Activated CD4-positive, alpha-beta T cell treated with anti-CD3 and anti-CD28 coated beads, Interleukin-2, amount 50 U/mL, for 24 hours (primary cell): ENCODE measurements at places on chromosomes 13 and 19.

DNA sequence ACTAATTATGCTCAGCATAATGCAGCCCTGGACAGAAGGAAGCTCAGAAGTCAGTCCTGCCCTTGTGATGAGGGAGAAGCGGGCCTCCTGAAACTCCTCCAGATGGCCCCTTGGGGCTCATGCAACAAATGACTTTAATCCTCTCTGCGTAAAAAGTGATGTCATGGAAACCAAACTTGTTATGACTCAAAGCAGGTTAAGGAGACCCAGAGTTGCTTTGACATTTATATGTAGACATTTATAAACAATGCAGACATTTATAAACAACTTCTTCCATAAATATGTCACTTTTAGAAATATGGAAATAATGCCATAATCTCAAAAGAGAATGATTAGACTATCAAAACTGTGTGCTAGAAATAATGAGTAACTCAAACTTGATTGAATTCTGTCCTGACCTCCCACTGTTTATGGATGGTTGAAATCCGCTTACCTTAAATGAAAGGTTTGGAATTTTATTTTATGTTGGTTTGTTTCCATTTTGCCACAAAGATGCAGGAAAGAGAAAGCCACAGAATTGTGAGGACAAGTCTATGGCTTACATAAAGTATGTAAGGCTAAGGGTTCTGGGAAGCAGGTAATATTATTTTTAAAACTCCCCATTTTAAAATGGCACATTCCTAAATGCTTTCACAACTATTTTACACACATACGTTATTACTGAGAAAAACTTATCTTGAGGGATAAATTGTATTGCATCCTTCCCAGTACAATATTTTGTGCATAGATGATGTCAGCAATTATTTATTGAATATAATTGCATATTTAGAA is 73.7 kb downstream of the CYSLTR2 start:
- no peak for DNase-seq

DNA sequence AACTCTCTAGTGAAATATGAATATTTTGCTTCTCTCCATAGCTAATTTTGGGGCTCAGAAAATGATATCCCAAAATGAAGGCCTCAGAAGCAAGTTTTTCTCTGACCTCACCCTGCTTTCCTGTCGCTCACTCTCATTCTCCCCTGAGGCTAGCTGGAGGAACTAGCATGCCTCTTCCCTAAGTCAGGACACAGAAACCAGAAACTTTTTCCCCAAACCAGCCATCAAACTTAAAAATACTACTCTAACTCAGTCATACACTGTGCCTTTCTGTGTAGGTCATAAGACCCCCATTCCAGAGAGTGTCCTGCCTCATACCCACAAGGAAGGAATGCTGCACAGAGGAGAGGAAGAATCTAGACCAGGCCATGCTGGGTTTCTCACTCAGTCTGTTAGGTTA is 329.6 kb downstream of the PCDH20 start:
- no peak for DNase-seq

- no peak for DNase-seq
Observed at GRCh38 chr13:41682001-41682400, 224.7 kb downstream of the RGCC start.

GRCh38 chr19:1309977-1310852 is 24.5 kb downstream of the EFNA2 start:
- no peak for DNase-seq

DNA sequence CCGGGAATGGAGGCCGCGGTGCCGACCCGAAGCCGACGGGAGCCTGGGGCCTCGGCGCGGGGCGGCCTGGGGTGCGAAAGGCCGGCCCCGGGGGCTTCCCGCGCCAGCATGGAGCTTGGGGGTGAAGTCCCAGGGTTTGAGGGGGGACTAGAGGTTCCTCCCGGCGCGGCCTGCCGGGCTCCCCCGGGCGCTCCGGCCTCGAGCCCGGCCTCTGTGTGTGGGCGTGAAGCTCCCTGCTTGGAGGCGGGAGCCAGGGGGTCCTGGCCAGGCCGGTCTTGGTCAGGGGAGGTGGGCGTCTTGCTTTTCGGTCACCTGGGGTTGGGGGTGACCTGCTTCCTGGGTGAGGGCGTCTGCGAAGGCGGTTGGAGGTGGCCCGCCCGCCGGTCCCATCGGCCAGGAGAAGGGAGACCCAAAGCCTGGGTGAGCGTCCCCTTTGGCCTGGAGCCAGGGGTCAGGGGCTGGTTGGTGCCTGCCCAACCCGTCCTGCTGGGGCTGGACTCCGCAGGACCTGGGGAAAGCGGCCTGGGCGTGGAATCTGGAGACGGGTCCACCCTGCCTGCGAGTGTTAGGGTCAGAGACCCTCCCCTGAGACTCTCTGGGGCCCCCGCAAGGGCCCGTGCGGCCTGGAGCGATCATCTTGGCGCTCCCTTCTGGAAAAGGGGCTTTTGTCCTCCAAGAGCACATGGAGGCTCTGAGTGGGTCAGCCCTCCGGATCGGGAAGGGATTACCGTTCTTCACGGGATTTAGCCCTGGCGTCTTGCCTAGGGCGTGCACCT is 535 bp downstream of the BSG start:
- no peak for DNase-seq

- no peak for DNase-seq
Observed at GRCh38 chr19:10398819-10399218, 4.5 kb downstream of the CDC37 start.

- no peak for DNase-seq
Observed at GRCh38 chr13:102190930-102191329, 210.9 kb downstream of the FGF14 start.

DNA sequence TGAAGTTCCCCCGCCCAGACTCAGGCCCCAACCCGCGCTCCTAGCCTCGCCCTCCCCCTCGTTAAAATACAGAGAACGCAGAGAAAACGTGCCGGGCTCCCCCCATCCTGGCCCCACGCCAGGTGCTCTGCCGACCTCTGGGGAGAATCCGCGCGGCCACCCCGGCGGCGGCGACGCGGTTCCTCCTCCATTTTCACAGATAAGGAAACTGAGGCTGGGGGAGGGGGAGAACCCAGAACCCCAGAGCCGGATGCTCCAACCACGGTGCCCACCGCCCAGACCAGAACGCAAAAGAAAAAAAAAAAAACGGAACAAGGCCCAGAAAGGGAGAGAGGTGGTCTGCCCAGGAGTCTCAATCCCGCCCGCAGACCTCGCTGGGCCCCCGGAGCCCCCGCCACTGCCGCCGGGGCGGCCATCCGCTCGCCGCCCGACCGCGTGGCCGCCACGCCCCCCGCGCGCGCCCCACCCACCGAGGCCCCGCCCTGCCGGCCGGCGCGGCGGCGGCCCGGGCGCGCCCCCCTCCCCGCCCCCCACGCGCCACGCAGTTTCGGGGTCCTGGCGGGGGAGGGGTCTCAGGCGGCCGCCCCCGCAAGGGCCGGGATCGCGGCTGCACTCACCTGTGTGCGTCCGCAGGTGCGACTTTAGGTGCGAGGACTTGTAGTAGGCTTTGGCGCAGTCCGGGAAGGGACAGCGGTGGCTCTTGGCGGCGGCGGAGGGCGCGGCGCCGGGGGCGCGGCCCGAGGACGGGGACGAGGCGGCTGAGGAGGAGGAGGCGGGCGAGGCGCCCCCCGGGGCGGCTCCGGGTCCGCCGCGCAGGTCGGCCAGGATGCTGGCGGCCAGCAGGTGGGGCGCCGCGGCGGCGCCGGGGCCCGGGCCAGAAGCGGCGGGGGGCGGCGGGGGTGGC is 703 bp downstream of the KLF16 start:
- no peak for DNase-seq

DNA sequence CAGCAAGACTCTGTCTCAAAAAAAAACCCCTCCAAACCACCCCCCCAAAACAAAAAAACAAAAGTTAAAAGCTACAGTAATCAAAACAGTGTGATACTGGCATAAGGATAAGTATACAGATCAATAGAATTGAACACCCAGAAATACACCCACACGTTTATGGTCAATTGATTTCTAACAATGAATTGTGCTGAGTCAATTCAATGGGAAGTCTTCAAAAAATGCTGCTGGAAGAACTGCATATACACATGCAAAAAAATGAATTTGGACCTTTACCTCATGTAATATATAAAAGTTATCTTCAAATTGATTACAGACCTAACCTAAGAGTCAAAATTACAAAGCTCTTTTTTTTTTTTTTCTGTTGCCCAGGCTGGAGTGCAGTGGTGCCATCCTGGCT is 19.8 kb upstream of the NAPA start:
- DNase-seq, result no peak

GRCh38 chr19:37221136-37221535 is 3.1 kb downstream of the ZNF383 start:
- DNase-seq, result no peak

DNA sequence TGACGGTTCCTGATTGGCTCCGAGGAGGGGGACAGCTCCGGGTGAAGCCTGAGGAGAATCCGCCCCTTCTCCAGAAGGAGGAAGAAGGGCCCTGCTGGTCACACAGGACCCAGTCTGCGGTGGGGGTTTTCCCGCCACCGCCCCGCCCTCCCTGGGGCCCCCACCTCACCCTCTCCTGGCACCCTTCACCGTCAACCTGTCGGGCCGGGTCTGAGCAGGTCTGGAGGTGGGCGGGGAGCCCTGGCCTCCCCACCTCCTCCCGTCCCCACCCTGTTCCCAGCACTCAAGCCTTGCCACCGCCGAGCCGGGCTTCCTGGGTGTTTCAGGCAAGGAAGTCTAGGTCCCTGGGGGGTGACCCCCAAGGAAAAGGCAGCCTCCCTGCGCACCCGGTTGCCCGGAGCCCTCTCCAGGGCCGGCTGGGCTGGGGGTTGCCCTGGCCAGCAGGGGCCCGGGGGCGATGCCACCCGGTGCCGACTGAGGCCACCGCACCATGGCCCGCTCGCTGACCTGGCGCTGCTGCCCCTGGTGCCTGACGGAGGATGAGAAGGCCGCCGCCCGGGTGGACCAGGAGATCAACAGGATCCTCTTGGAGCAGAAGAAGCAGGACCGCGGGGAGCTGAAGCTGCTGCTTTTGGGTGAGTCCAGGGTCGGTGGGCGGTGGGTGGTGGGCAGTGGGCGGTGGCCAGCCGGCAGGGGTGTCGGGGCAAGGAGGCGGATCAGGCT is at the start of gene GNA15:
TSS of gene GNA15 (plus strand) at position 73 of the 723 bp plus-strand sequence. CDS start at position 491, 418 bp downstream.
- no peak for DNase-seq

DNA sequence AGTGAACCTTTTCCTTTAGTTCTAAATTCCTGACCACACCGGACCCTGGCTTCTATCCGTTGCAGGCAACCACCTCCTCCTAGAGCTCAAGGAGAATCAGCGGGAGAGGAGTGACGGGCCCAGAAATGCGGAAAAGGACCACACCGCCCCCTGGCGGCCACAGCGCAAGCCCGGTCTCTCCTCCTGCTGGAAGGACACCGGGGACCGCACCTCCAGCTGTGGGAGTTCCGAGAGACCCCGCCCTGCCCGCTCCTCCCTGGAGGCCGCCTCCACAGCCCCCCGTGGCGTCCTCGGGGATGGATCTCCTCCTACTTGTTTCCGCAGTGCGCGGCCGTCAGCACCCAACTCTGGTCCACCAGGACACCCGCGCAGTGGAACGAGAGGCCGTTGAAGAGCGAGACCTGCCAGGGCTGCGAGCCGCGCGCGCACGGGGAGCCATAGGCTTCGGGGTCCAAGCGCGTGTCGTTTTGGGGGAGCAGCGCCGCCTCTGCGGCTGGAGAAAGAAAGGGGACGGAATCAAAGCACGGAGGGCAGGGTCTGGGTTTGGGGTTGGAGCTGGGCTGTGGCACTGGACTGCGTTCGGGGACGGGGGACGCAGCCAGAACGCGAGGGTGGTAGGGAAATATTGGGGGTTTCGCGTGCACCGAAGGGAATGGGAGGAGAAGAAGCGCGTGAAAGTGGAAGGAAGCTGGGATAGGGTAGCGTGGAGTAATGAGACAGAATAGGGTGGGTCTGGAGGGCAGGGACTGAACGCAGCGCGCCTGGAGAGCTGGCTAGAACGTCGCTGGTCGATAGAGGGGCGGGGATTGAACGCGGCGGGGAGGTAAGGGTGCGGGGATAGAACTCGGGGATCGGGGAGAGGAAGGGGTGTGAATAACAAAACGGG is 2.5 kb downstream of the KLK10 start:
- DNase-seq, result peak; percentile 55

DNA sequence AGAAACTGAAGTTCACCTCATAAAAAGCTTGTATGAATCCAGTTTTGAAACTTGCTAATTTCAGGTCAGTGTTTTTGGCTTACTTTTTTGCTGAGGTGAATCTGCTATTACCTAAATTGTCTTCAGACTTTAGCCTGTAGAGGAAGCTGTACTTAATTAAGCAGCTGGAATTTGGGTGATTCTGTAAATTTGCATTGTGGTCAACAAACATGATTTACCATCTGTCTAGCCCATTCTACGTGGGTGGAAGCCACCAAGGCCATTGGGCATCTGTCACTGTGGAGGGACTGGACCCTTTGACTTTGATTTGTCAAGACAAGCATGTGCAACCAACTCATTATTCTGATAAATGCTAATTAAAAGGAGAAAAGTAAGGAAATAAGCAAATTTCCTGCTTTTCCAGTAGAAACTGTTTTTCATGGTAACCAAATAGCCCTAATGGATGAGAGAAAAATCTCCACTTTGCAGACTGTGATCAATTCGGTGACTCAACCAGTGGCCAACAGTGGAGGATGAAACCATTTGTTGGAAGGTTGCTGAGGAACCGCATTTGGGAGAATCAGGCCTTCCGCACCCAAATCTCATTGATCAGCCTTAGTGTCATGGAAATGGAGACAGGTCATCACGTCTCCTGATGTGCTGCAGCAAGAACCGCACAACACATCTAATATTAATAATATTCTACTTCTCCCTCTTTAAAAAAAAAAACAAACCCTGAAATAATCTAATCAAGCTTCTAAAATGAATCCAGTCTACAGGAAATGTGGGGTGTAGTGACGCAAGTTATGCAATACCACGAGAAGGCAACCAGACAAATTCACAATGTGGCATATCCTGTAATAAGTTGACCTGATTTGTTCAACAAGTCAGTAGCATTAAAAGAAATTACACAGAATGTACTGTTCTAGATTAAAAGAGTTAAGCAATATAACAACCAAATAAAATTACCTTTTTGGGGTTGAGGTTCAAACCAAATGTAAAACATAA is 54.3 kb downstream of the GARRE1 start:
- peak; percentile 8 for DNase-seq

- no peak for DNase-seq
Observed at GRCh38 chr13:111159362-111160320, 44.5 kb downstream of the ARHGEF7 start.

DNA sequence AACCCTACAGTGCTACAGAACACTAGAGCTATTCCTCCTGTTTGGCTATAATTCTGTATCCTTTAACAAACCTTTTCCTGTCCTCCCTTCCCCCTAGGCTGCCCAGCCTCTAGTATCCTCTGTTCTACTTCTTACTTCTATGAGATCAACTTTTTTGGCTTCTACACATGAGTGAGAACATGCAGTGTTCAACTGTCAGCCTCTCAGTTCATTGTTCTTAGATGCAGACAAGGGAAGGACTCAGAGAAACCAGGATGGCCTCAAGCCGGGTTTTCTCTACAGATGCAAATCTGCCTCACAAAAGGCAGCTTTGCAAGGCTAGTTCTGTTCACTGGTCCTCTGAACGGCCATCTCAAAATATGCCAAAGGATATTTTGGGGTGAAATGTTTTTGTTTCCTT is 18.4 kb downstream of the AMER2 start:
- DNase-seq, result no peak

- DNase-seq, result no peak
Observed at GRCh38 chr19:5011476-5012238, 42.7 kb downstream of the KDM4B start.

GRCh38 chr13:99124794-99125316 is 75.8 kb upstream of the UBAC2 start:
- no peak for DNase-seq

- no peak for DNase-seq
Observed at GRCh38 chr19:47152632-47153031, 22.0 kb downstream of the SAE1 start.

GRCh38 chr13:98743377-98743776 is 9.1 kb downstream of the SLC15A1 start:
- DNase-seq, result no peak

GRCh38 chr13:112576191-112576590 is 11.8 kb downstream of the TUBGCP3 start:
- DNase-seq, result no peak

- no peak for DNase-seq
Observed at GRCh38 chr19:13996928-13997630, 9.0 kb downstream of the RFX1 start.
